Effector memory CD8-positive, alpha-beta T cell (primary cell): ENCODE measurements at places on chromosomes 13 and 19.

GRCh38 chr19:7516878-7517277 is 975 bp downstream of the ZNF358 start:
- DNase-seq: no peak

GRCh38 chr13:102993348-102993747 is 72.9 kb downstream of the SLC10A2 start:
- DNase-seq: no peak

DNA sequence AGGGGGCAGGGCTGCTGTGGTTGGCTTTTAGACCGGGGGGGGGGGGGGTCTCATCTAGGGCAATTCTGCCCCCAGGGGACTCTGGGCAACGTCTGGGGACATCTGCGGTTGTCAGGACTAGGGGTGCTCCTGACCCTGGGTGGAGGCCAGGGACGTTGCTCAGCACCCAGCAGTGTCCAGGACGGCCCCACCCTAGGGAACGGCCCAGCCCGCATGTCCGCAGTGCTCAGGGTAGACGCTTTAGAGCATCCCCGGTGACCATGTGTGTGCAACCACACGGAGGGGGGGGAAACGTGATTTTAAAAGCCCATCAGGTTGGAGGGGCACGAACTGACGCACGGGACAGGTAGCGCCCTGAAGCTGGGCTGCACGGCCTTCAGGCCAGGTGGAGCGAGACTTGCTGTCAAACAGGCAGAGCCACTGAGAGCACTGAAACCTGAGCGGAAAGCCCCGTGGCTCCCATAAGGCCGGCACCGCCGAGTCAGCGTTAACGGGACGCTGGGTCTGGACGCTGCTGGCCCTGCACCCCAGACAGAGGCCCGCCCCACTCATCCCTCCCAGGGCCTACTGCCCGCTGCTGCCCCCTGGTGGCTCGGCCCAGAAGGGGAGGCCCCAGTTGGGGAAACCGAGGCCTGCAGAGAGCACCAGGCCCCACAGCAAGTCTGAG is 8.3 kb downstream of the CACTIN start:
- DNase-seq: peak; percentile 35

DNA sequence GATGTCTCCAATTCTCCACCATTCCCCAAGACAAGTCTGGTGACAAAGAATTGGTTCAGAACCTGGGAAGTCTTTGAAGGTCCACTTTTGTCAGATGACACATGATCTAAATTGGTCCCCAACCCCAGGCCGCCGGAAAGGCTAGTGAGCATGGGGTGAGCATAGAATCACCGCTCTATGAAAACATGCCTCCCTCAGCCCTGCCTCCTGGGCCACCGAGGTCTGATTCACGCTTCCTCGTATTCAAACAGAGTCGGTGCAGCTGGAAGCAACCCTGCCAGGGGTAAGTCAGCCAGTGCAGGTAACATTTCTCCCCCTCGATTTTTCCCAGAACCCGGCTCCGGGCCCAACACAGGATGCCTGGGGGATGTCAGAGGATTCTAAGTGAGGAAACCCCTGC is 33.9 kb upstream of the KLF2 start:
- DNase-seq: no peak

DNA sequence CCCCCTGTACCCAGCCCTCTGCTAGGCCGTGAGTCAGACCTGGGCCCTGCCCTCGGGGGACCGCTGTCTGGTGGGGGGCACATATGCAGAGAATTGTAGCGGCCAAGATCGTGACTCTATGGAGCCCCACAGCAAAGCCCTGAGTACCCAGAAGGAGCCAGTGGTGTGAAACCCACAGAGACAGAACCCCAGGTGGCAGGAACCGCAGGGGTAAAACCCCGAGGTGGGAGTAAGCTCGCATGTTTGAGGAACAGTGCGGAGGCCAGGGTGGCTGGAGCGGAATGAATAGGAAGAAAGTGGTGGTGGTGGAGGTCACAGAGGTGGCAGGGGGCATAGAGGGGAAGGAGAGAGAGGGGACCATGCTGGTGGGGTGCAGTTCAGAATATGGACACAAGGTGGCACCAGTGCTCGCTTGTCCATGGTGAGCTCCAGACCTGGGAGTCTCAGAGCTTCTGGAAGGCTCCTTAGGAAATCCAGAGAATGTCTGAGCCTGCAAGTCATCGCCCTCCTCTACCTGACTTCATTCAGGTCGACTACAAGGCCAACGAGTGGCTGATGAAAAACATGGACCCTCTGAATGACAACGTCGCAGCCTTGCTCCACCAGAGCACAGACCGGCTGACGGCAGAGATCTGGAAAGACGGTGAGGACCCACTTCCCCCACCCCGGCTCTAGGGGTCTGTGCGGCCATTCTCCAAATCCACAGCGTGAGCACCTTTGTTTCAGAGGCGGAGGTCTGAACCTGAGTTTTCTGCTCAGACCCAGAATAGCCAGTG is 48.9 kb downstream of the MYH14 start:
- peak; percentile 6 for DNase-seq
